Activated T-helper 17 cell treated with anti-CD3 and anti-CD28 coated beads, Interleukin-2, amount 50 U/mL, for 72 hours (primary cell): ENCODE measurements at places on chromosomes 12 and 14. TPM values are rescaled to one million over a fixed set of nuclear protein-coding genes. Genes with fewer than 3 reads are reported as not detected.

KRT6C gene
- not detected for total RNA-seq

RTN1 gene
- not detected for total RNA-seq

GRCh38 chr12:50088577-50089335 is 3.6 kb downstream of the SMARCD1 start:
- ATAC-seq, result peak; percentile 54

DNA sequence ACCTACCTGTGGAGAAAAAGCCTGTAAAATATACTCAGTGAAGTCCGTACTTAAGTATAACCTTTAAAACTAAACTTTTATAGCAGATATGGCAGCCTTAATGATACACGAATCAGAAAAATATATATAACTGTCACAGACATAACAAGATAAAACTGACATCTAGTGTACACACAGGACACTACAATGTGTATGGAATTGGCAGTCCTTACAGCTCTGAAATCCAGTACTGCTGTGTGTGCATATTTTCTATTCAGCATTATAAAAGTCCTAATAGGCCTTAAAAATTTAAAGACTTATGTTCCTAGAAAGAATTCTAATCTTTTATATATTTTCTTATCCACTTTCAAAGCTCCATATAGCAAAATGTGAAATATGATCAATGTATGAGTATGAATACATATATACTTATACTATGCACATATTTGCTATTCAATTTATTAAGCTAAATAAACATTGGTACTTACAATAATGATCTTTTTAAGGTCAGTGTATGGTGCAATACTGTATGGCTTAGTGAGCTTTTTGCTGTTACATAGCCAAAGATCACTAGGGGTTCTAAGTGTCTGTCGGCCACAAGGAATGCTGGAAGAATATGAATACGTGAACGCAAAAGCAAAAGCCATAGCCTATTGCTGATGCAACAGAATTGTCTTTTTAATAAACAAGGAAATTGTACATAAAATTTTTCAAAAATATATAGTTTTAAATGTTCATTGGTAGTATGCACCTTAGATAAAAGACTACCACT is 69.2 kb downstream of the C2CD5 start:
- no peak for ATAC-seq

DNA sequence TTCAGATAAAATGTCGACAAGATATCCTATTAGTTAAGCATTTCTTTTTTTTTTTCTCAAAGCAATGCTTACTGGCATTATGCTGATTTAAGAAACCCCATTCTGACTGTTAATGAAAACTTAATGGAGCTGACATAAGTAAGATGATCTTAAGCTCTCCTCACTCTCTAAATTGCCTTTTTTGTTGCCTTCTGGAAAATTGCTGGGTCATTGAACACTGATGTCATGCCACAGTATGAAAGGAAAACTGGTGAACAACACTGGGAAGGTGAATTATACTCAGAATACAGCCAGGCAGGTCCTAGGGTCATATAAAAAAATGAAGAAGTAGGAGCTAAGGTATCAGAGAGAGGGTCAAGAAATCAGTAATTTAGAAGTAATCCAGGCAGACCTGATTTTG is 179.9 kb downstream of the BTG1 start:
- no peak for ATAC-seq

GRCh38 chr12:93261505-93262094 is 116.1 kb upstream of the NUDT4 start:
- ATAC-seq, result no peak

- no peak for ATAC-seq
Measured at GRCh38 chr14:50229681-50230080, 1.7 kb downstream of the SOS2 start.

DNA sequence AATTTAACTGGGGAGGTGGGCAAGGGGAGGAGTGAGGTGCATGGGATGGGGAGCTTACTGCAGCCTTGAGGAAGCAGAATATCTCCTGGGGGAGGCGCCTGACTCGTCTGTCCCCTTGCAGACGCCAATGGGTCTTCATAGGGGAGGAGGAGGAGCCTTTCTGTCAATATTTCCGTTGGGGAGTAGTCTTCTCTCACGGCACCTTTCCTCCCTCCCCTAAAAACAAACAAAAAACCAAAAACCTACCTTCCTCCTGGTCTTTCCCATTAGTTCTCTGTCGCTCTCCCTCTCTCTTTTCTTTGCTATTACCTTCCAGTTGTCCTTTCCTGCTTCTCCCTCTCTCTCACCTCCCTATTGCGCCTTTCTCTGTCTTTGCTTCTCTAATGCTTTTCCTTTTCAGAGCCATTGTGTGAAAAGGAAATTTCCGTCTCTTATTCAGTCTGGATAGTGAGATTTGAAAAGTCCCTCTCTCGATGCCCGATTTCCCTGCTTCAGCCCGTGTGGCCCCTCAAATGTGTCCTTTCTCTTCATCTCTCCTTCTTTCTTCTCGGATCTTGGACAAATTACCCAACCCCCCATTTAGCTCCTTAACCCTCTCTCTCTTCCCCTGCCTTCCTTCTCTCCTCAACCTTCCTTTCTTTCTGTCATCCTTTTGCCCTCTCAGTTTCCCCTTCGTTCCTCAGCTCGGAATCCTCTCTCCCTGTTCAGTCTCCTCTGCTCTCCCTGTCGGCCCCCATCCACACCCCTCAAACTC is 5.9 kb downstream of the GPR84 start:
- no peak for ATAC-seq

GRCh38 chr14:64478634-64479250 is 13.4 kb downstream of the AKAP5 start:
- ATAC-seq, result no peak
